Stimulated activated CD8-positive, alpha-beta memory T cell treated with anti-CD3 and anti-CD28 coated beads, Interleukin-12 subunit alpha, Interleukin-12 subunit beta, amount 100 ng/mL, for 1 hour (primary cell): ENCODE measurements at places on chromosomes 6 and 20.

GRCh38 chr6:6758915-6759654 lies 170.6 kb downstream of the LY86 start:
- no peak for DNase-seq

DNA sequence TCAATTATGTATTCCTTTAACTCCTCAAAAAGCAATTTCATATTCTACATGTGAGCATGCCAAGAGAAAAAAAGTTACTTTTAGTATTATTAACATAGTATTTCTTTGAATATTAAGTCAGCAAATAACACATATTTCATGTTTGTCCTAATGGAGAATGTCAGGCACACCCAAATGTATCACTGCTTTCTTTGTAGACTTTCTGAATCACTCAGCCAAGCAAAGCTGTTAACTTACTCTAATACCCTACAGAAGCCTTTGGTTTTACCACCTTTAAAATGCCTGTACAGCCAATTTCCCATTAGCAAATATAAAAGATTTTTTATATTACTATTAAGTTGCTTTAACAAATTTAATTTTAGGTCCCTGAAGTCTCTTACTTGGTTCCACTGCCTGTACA lies 23.8 kb downstream of the FRK start:
- no peak for DNase-seq

DNA sequence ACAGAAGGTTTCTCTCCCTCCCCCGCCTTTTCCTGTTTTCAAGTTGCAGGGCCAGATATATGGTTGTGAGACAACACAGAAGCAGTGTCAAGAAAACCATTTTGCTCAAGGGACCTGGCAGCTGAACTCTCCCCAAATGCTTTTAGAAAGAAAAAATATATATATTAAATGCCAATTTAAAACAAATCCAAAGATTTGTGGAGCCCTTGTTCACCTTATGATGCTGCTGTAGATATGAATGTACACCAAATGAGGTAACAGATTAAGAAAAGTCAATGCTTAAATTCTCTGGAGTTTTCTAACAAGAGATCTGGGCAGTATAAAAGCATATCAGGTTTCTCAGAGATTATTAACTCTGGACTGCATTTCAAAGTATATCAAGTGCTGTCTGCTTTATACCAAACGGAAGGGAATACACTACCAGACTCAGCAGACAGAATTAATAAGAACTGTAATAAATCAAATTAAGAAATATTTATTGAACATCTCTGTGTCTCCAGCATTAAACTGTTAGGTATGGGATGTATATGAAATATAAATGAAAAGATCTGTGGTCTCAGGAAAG lies 357.5 kb downstream of the HDGFL1 start:
- DNase-seq = no peak

DNA sequence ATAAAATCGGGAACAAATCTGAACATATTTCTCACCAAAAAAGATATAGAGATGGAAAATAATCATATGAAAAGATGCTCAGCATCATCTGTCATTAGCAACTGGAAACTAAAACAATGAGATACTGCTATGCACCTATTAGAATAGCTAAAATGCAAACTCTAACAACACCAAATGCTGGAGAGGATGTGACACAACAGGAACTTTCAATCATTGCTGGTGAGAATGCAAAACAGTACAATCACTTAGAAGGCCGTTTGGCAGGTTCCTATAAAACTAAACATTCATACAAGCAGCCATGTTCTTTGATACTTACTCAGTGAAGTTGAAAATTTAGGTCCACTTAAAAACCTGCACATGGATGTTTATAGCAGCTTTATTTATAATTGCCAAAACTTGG lies 67.0 kb downstream of the FAM50B start:
- DNase-seq = no peak

- DNase-seq = no peak
Observed at GRCh38 chr6:509676-510075, 118.1 kb downstream of the IRF4 start.

DNA sequence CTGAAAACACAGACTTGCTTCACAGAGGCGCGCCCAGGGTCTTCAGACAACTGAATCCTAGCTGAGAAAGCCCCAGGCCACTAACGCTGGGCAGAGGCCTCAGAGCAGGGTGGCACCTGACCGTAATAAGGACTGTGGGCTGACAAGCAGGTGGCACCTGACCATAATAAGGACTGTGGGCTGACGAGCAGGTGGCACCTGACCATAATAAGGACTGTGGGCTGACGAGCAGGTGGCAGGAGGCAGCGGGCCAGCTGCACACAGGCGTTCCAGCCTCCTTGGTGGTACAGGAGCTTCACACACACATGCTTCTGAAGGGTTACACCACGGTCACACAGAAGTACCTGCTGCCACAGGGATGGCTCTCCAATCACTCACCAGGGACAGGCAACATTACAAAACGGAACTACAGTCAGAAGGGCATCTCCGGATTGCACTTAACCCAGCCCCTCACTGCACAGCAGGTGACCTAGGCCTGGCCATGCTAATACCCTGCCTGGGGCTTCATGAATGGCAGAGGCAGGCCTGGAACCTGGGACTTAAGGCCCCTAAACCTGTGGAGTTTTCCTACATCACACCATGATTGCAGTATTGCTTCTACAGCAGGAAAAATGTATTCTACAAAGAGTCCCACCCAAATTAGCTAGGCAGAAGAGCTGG lies 50.8 kb downstream of the PSMG4 start:
- DNase-seq = no peak

GRCh38 chr20:44109951-44110361 lies 77.0 kb downstream of the JPH2 start:
- DNase-seq = no peak

DNA sequence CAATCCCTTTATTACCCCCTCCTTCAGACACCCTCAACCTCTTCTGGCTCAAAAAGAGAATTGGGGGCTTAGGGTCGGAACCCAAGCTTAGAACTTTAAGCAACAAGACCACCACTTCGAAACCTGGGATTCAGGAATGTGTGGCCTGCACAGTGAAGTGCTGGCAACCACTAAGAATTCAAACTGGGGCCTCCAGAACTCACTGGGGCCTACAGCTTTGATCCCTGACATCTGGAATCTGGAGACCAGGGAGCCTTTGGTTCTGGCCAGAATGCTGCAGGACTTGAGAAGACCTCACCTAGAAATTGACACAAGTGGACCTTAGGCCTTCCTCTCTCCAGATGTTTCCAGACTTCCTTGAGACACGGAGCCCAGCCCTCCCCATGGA lies 2.2 kb downstream of the TNF start:
- no peak for DNase-seq

- DNase-seq = no peak
Observed at GRCh38 chr6:143775336-143775735, 67.8 kb upstream of the LTV1 start.

GRCh38 chr6:38316099-38316868 lies 323.4 kb downstream of the BTBD9 start:
- no peak for DNase-seq

DNA sequence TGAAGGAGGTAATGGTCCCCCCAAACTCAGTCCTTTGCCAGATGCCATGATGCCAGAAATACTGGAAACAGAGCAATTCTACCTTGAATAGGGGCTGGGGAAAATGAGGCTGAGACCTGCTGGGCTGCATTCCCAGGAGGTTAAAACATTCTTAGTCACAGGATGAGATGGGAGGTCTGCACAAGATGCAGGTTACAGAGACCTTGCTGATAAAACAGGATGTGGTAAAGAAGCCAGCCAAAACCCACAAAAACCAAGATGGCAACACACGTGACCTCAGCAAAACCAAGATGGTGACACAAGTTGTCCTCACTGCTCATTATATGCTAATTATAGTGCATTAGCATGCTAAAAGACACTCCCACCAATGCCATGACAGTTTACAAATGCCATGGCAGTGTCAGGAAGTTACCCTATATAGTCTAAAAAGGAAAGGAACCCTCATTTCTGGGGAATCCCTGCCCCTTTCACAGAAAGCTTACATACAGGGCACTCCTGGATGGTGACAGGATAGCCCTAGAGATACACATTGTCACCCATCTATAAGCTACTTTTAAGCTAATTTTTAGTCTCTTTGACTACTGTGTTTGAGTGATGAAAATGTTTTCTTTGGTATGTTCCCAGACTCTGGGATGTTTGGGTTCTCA lies 979.7 kb downstream of the TBC1D32 start:
- no peak for DNase-seq

- no peak for DNase-seq
Observed at GRCh38 chr20:9032758-9033157, 36.1 kb upstream of the PLCB4 start.

- no peak for DNase-seq
Observed at GRCh38 chr6:69835414-69836179, 30.8 kb upstream of the COL19A1 start.

DNA sequence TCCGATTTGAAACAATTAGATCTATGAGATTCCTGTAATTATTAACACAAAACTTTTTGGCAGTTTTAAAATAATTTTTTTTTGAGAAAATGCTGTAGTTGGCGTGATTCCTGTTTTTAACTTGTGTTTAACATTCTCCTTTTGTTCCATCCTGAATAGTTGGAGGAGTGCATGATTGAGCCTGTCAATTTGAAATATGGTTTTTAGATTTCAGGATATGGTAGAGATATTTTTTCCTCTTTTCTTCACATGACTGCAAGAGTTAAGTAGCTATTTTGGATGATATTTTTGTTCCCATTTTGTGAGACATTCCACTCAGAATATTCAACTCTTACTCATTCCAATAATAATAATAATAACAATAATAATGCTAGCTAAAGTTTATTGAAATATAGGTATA lies 241.7 kb upstream of the MAN1A1 start:
- DNase-seq = no peak

DNA sequence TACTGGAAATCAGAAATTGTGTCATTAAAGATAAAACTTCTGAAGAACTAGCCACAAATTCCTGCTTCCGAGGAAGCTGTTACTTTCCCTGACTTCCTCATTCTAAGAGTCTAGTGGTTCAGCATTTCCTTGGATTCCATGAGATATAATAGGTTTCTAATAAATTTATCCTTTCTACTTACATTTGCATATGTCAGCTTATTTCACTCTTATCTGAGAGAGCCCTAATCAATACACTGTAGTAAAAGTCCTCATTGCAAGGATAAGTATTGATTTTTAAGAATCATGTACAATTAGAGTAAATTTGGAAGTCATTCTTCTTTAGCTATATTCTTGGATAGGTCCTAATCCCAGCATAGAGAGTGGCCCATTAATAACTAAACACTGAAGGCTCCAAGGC lies 16.9 kb upstream of the THEMIS start:
- no peak for DNase-seq

DNA sequence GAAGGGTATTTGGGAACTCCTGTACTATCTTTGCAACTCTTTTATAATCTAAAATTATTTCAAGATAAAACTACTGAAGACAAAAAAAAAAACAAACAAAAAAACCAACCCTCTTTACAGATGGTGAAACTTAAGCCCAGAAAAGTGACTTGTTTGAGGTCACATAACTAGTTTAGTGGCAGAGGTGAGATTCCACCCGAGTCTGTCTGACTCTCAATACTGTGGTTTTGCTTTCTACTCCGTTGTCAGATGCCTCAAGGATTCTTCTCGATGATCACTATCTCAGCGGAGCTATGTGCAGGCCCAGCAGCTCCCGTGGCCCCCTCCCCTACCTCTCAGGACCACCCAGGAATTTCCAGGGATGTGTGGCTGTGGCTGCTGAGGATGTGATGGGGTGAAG lies 36.1 kb upstream of the KCNB1 start:
- no peak for DNase-seq

GRCh38 chr20:47700327-47700726 lies 85.0 kb downstream of the SULF2 start:
- DNase-seq = no peak

DNA sequence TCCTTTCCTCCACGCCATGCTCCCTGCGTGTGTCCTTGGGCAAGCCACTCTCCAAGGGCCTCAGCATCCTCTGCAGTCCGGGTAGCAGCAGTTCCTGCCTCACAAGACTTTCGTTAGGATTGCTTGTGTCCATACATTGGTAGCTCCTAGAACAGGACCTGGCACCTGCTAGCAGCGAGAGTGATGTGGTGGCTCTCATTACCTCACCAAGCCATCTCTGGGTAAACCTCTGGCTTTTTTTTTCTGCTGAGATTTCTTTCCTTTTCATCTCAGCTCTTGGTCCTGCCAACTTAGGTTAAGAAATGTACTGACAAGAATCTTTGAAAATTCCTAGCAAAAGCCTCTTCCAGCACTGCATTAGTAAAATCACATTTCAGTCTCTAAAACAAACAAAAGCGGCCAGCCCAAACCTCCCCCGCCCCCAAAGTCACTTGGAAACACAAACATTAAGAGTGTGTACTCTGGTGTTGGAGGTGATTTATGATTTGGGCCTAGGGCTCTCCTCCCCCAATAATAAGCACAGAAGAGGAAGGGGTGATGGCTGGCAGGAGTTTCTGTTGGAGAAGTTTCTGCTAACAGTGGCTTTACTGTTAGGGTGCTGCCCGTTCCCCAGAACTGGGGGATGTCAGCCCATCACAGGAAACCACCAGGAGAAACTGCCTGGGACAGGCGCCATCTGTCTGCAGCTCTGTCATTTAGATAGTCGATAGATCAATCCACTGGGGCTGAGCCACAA lies 199.2 kb downstream of the CD83 start:
- DNase-seq = no peak

DNA sequence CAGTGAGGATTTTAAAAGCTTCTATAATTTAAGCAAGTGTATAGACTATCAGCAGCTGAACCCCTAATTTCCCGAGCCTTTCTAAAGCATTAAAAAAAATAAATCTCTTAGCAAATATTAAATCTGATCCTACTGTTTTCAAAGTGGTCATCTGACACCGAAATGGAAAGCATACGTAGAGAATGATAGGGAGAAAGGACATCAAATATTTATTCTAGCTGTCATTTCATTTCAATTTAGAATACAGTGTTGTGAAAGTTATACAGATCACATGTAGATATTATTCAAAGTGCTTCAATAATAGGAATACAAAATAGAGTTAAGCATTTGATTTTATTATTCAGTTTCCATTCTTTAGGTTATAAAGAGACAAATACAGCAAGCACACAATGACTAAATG lies 61.9 kb upstream of the PKIB start:
- no peak for DNase-seq

GRCh38 chr6:138521790-138522189 lies 22.5 kb upstream of the NHSL1 start:
- no peak for DNase-seq

DNA sequence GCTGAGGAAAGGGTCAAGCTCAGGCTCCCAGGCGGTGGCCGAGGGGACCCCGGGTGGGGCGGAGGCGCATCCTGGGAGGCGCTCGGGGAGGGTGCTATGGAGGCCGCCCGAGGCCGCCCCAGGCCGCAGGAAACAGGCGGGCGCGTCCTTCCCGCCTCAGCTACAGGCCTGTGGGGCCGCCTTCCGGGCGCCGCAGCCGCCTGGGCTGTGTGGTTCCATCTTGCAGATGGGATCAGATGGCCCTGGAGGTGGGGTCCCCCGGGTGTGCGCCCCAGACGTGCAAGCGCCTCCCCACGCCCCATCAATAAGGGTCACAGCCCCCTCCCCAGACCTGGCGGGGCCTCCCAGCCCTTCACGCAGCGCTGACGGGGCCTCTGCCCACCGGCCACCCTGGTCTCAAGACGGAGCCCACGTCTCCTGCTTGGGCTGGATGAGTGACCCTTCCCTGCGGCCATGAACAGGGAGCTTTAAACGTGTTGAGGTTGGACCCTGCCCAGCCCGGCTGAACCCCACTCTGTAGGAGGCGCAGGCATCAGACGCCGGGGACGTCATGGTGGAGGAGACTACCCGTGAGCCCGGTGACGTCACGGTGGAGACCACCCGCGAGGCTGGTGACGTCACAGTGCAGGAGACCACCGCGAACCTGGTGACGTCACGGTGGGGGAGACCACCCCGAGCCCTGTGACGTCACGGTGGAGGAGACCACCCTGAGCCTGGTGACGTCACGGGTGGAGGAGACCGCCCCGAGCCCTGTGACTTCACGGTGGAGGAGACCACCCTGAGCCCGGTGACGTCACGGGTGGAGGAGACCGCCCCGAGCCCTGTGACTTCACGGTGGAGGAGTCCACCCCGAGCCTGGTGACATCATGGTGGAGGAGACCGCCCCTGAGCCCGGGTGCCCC lies 267.0 kb downstream of the DLL1 start:
- no peak for DNase-seq
